Aorta (tissue), 5 donors: ENCODE measurements at places on chromosomes 1 and 21. TPM values are rescaled to one million over a fixed set of nuclear protein-coding genes. Genes with fewer than 3 reads are reported as not detected.

Gene TEDDM1
- not detected for total RNA-seq

Gene ADAM30
- not detected for total RNA-seq

Gene TRIM17
- 2.5 TPM for total RNA-seq

Gene MEX3A
- total RNA-seq = 1.6 TPM

Gene MAP3K21
- 1.8 TPM for total RNA-seq

Gene FAM167B
- total RNA-seq = 9.6 TPM

Gene RAP1GAP
- 0.58 TPM for total RNA-seq

Gene TNFRSF1B
- total RNA-seq = 98.5 TPM

Gene FLG2
- total RNA-seq = not detected

Gene RPE65
- total RNA-seq = not detected

Gene KCNJ9
- not detected for total RNA-seq

Gene CYP4Z1
- 2.2 TPM for total RNA-seq

Gene DNAJC6
- 2.3 TPM for total RNA-seq

Gene ARMH1
- 1.5 TPM for total RNA-seq

- no peaks in the 10 kb centered on the region for H3K4me1 ChIP-seq
- no peak overlapping the region for H3K4me3 ChIP-seq
- DNase-seq = no peak
- H3K27me3 ChIP-seq = no peaks in the 10 kb centered on the region
- H3K27ac ChIP-seq = no peak overlapping the region
These were observed 37.1 kb upstream of the SLC30A10 start for GRCh38 chr1:219965285-219966070.

GRCh38 chr1:225746361-225747179, 31.1 kb upstream of the SRP9 start:
- H3K36me3 ChIP-seq = no peaks in the 10 kb centered on the region
- DNase-seq = peak; percentile 75
- H3K27me3 ChIP-seq = no peaks in the 10 kb centered on the region
- peak overlapping the region; percentile 23 for H3K4me3 ChIP-seq
- H3K27ac ChIP-seq = peak overlapping the region; percentile 80

- H3K4me3 ChIP-seq = no peak overlapping the region
- H3K27me3 ChIP-seq = no peaks in the 10 kb centered on the region
- no peak for DNase-seq
These were observed 61.1 kb upstream of the LAPTM5 start for GRCh38 chr1:30818568-30819243.

GRCh38 chr1:96918406-96918805, 196.8 kb downstream of the PTBP2 start:
- peaks cover 2% of the 10 kb centered on the region for H3K4me1 ChIP-seq
- H3K36me3 ChIP-seq = no peaks in the 10 kb centered on the region
- H3K27me3 ChIP-seq = no peaks in the 10 kb centered on the region
- H3K4me3 ChIP-seq = no peak overlapping the region
- no peak overlapping the region for H3K27ac ChIP-seq

DNA sequence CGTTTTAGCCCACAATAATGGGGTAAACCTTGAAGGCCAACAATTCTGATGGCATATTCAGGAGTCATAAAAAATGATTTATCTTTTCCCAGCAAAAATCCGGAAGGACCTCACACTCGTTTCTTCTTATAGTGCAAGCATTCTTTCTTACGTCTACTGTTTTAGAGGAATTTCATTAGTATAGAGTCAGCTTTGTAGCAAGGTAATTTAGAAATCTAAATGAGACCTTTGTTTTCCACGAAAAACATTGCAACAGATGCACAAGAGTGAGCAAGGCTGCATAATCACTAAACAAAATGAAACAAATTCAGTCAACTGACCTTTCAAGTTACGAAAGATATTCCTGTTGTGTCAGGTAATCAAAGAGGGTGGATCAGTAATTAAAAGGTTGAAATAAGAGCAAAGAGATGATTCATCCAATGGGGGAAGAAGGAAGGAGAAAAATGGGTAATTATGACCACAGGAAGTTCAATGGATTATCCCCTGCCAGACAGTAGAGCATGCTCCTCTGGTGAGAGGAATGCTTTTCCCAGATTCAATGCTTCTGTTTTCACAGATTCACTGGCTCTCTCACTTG, 560 bp upstream of the CSDE1 start:
- no peaks in the 10 kb centered on the region for H3K27me3 ChIP-seq
- H3K4me1 ChIP-seq = peaks cover 2% of the 10 kb centered on the region
- peak overlapping the region; percentile 61 for H3K4me3 ChIP-seq
- H3K27ac ChIP-seq = no peak overlapping the region
- DNase-seq = no peak

GRCh38 chr1:214101246-214101645, 113.5 kb downstream of the PROX1 start:
- no peak overlapping the region for H3K4me3 ChIP-seq
- no peaks in the 10 kb centered on the region for H3K36me3 ChIP-seq
- H3K4me1 ChIP-seq = no peaks in the 10 kb centered on the region
- H3K27me3 ChIP-seq = no peaks in the 10 kb centered on the region
- H3K27ac ChIP-seq = no peak overlapping the region

DNA sequence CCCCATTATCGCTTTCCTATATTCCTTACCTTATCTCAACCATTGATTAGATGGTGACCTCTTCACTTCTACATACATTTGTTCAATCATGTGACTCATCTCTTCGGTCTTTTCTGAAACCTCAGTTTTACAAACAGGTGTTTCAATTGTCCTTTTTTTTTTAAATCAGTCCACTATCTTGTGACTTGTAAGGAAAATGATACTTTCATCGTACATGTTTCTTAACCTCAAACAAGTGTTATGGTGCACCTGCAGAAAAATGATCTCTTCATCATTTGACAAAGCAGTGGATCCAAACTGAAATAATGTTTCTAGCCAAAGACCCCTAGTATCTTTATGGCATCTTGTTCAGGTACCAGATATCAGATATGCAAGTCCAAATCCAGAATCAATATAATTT, 1157.2 kb downstream of the MRPL39 start:
- no peak overlapping the region for H3K27ac ChIP-seq
- H3K36me3 ChIP-seq = no peaks in the 10 kb centered on the region
- H3K4me1 ChIP-seq = no peaks in the 10 kb centered on the region
- no peaks in the 10 kb centered on the region for H3K27me3 ChIP-seq
- DNase-seq = no peak

- H3K36me3 ChIP-seq = no peaks in the 10 kb centered on the region
- H3K27me3 ChIP-seq = no peaks in the 10 kb centered on the region
- DNase-seq = no peak
- H3K27ac ChIP-seq = no peak overlapping the region
- no peak overlapping the region for H3K4me3 ChIP-seq
- H3K4me1 ChIP-seq = no peaks in the 10 kb centered on the region
These were observed 199.1 kb downstream of the USP25 start for GRCh38 chr21:15928686-15929425.

- H3K4me3 ChIP-seq = no peak overlapping the region
- no peak overlapping the region for H3K27ac ChIP-seq
- H3K4me1 ChIP-seq = no peaks in the 10 kb centered on the region
- no peaks in the 10 kb centered on the region for H3K36me3 ChIP-seq
These were observed 12.3 kb upstream of the MMEL1 start for GRCh38 chr1:2645143-2645542.

GRCh38 chr1:235368428-235368827, 1.2 kb downstream of the TBCE start:
- no peaks in the 10 kb centered on the region for H3K4me1 ChIP-seq
- H3K36me3 ChIP-seq = no peaks in the 10 kb centered on the region

DNA sequence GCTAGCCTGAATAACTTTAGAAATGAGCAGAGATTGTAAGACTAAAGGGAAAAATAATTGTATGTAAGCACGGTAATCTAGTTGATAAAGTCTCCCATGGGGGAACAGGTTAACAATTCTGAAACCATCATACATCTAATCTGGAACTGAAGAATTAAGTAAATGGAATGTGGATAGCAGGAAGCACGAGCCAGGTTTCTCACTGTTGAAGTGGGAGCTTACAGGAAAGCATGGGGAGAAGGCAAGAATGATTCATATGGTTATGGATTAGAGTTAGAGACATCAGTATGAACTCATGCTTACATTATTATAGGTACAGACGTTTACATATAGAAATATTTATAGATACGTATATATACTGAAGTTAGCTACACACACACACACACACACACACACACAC, 83.0 kb downstream of the LEPR start:
- H3K27ac ChIP-seq = no peak overlapping the region
- DNase-seq = no peak
- no peaks in the 10 kb centered on the region for H3K4me1 ChIP-seq
- no peaks in the 10 kb centered on the region for H3K27me3 ChIP-seq
- no peak overlapping the region for H3K4me3 ChIP-seq

GRCh38 chr1:118989878-118990378, 1.8 kb upstream of the TBX15 start:
- no peak for DNase-seq
- H3K36me3 ChIP-seq = no peaks in the 10 kb centered on the region
- H3K27ac ChIP-seq = no peak overlapping the region
- no peaks in the 10 kb centered on the region for H3K4me1 ChIP-seq

DNA sequence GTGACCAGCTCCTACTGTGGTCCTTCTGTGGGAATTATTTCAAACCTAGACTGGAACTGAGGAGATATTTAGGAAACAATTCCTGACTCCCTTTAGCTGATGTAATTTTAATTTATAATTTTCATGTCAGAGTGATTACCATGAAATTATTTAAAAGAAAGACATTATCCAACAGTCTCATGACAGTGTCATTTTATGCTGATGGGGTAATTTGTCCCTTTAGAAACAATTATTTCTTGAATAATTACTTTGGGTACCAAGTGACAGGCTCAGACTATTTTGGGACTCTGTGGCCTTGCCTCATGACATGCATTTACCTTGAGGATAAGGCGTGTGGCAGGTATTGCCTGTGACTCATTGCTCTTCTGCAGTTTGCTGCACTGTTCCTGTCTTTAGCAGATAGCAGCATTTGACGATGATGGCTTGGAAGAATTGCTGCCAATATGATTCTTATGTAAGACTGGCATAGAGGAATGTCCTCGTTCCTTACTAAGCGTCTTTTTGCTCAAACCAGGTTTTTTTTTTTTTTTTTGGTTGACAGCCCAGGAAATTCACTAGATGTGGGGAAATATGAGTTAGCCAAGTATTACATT, 206.0 kb upstream of the HMCN1 start:
- H3K27me3 ChIP-seq = no peaks in the 10 kb centered on the region
- no peak overlapping the region for H3K27ac ChIP-seq
- no peak overlapping the region for H3K4me3 ChIP-seq
- no peak for DNase-seq
- H3K4me1 ChIP-seq = no peaks in the 10 kb centered on the region

DNA sequence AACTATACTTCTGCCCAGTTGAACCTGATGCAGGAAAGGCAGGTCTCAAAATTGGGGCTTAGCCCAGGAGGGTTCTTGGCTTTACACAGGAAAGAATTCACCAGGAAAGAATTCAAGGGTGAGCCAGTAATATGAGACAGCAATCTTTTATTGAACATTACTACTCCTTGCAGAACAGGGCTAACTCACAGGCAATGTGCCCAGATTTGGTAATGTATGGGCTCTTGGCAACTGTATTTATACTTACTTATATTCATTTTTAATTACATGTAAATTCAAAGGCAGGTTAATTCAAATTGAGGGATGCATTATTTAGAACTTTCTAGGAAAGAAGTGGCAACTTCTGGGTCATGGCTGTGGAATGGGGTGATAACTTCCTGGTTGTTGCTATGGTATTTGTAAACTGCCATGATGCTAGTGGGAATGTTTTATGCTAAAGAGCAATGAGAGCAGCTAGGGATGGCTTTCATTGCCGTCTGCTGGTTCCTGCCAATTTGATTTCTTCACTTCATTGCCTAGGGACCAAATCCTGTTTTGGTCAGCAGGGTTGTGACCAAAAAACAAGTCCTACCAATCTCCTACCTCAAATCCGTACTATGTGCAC, 107.5 kb downstream of the CHRM3 start:
- no peak for DNase-seq
- no peaks in the 10 kb centered on the region for H3K36me3 ChIP-seq
- no peak overlapping the region for H3K4me3 ChIP-seq
- no peaks in the 10 kb centered on the region for H3K4me1 ChIP-seq
- H3K27me3 ChIP-seq = no peaks in the 10 kb centered on the region

DNA sequence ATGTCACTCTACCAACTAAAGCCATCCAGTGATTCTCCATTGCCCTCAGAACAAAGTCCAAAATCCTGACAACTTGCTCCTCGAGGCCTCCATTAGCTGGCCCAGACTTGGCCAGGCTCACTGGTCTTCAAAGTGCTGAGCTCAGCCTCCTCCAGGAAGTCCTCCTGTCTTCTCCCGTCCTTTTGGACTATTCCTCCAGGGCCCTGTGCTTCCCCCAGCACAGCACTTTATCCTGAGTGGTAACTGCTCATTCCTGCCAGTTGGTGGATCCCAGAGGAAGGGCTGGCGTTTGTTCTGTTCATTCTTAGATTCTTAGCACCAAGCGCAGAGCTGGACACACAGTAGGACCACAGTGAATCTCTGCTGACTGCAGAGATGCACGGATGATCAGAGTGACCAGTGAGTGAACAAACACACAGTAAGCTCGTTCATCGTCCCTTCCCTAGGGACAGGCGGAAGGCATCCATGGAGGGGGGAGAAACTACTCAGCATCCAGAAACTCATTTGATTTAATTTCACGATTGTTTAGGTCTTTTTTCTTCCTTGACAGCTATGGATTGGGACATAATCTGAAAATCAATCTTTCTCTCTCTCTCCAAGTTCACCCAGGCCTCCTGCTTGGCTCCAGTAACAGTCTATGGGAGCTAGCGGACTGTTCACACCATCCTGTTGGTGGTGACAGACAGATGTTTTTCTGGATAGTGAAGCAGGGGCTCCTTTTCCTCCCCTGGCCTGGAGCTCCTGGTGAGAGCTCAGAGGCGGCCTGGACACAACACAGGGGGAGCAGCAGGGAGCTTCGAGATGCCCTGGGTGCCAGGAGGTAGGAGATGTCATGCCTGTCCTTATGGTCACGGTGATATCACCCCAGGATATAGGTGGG, 180.2 kb downstream of the PTPRU start:
- no peak for DNase-seq
- H3K4me1 ChIP-seq = peaks cover 2% of the 10 kb centered on the region
- peak overlapping the region; percentile 29 for H3K27ac ChIP-seq
- H3K36me3 ChIP-seq = no peaks in the 10 kb centered on the region

GRCh38 chr21:37828991-37829390, 87.3 kb downstream of the KCNJ6 start:
- no peaks in the 10 kb centered on the region for H3K27me3 ChIP-seq
- H3K27ac ChIP-seq = no peak overlapping the region
- no peak for DNase-seq
- H3K36me3 ChIP-seq = no peaks in the 10 kb centered on the region
- H3K4me3 ChIP-seq = no peak overlapping the region

DNA sequence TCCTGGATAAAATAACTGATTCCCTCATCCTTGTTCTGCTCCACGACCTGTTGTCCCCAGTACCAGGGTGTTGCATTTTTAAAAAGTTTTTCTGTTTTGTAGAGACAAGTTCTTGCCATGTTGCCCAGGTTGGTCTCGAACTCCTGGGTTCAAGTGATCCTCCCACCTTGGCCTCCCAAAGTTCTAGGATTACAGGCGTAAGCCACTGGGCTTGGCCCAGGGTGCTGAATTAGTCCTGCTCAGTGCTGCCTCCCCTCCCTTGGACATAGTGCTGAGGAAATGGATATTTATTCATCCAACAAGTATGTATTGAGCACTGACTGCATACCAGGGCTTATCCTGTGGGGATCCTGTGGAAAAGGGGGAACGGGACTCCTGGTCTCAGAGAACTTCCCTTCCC, 126.4 kb downstream of the PTPRU start:
- no peak overlapping the region for H3K4me3 ChIP-seq
- H3K27me3 ChIP-seq = no peaks in the 10 kb centered on the region
- H3K36me3 ChIP-seq = no peaks in the 10 kb centered on the region
- no peak overlapping the region for H3K27ac ChIP-seq

GRCh38 chr1:14304381-14304865, 294.1 kb upstream of the KAZN start:
- no peaks in the 10 kb centered on the region for H3K4me1 ChIP-seq
- H3K36me3 ChIP-seq = no peaks in the 10 kb centered on the region
- H3K4me3 ChIP-seq = no peak overlapping the region

- H3K27ac ChIP-seq = no peak overlapping the region
- no peak for DNase-seq
- no peak overlapping the region for H3K4me3 ChIP-seq
- no peaks in the 10 kb centered on the region for H3K27me3 ChIP-seq
These were observed 98.6 kb downstream of the OLFM3 start for GRCh38 chr1:101898137-101898536.
